ENCODE measurements at places on chromosomes 3 and 15. TPM values are rescaled to one million over a fixed set of nuclear protein-coding genes. Genes with fewer than 3 reads are reported as not detected.

VILL gene
- 4.0 TPM for total RNA-seq

- peak; percentile 97 for DNase-seq
Observed at GRCh38 chr3:26106228-26106627, 316.3 kb downstream of the OXSM start.

GRCh38 chr15:83446904-83447709 lies at the start of gene SH3GL3:
Gene SH3GL3 (plus strand): TSS chr15:83447341. CDS start chr15:83447534, 193 bp downstream.
- peak; percentile 58 for DNase-seq

PAK2 gene
- total RNA-seq: 54.5 TPM
